ENCODE measurements at places on chromosomes 13 and 19. TPM values are rescaled to one million over a fixed set of nuclear protein-coding genes. Genes with fewer than 3 reads are reported as not detected.

- H3K4me3 ChIP-seq, result peak within 1 kb of the TSS; percentile 89
- H3K27me3 ChIP-seq, result peaks cover 3% of the 10 kb centered on the region
- peaks cover 37% of the 10 kb centered on the region for H3K4me1 ChIP-seq
- H3K27ac ChIP-seq, result peak within 1 kb of the TSS; percentile 90
- H3K36me3 ChIP-seq, result peaks cover 17% of the 10 kb centered on the region
Measured at GRCh38 chr19:1269065-1269477, at the start of gene CIRBP. TSS of gene CIRBP (plus strand) at chr19:1269332. CDS start at chr19:1270934, 1,602 bp downstream.

- H3K27me3 ChIP-seq, result no peaks in the 10 kb centered on the region
- no peak overlapping the region for H3K4me3 ChIP-seq
- H3K27ac ChIP-seq, result no peak overlapping the region
- no peak for DNase-seq
- H3K36me3 ChIP-seq, result no peaks in the 10 kb centered on the region
- no peaks in the 10 kb centered on the region for H3K4me1 ChIP-seq
Measured at GRCh38 chr13:86098511-86098910, 299.3 kb upstream of the SLITRK6 start.

GRCh38 chr19:1257475-1258162 lies 9.2 kb downstream of the MIDN start:
- no peak for DNase-seq
- peaks cover 10% of the 10 kb centered on the region for H3K36me3 ChIP-seq
- peak overlapping the region; percentile 96 for H3K27ac ChIP-seq
- H3K4me3 ChIP-seq, result peak overlapping the region; percentile 51

- H3K4me3 ChIP-seq, result no peak overlapping the region
- H3K27ac ChIP-seq, result no peak overlapping the region
- DNase-seq, result no peak
- H3K36me3 ChIP-seq, result no peaks in the 10 kb centered on the region
Measured at GRCh38 chr13:74266861-74267260, 132.7 kb upstream of the KLF12 start.

DNA sequence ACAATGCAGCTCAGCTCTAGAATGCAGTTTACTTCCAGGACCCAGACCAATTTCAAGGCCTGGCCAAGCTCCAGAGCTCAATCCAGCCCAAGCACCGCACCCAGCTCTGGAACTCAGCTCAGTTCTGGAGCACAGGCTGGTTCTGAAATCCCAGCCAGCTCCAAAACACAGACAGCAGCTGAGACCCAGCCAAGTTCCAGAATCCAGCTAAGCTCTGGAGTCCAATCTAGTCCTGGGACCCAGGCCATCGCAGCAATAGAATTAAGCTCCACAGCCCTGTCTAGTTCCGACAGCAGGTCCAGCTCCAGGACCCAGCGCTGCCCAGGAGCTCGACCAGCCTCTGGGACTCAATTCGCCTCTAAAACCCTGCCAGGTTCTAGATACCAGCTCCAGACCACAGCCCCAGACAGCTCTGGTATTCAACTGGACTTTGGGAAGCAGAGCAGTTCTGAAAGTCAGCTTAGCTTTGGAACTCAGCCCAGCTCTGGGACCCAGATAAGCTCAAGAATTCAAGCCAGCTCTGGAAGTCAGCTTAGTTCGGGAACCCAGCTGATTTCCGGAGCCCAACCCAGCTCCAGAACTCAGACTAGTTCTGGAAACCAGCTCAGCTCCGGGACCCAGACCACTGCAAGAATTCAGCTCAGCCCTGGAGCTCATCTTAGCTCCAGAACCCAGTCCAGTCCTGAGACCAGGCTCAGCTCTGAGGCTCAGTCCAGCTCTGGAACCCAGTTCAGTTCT lies 6.8 kb downstream of the GIPC3 start:
- H3K27ac ChIP-seq, result no peak overlapping the region
- H3K27me3 ChIP-seq, result peaks cover 29% of the 10 kb centered on the region
- no peaks in the 10 kb centered on the region for H3K4me1 ChIP-seq

DNA sequence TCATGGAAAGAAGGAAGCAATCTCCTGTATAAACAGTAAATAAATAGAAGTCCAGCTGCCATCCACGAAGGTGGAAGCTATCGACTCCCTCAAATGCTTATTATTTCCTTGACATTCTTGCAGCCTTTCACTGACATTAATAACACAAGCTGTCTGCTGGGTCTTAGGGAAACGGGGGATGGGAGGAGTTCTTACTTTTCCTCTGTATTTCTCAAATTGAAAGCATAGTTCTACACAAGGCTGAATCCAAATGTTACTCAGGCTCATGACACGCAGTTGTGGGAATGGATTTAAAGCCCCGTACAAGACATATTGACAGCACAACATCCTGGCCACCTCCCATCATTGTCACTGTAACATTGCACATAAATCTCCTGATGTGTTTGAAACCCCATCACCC lies 4.0 kb downstream of the SERPINE3 start:
- H3K4me3 ChIP-seq, result no peak overlapping the region
- DNase-seq, result no peak
- H3K4me1 ChIP-seq, result peaks cover 7% of the 10 kb centered on the region
- no peak overlapping the region for H3K27ac ChIP-seq

DNA sequence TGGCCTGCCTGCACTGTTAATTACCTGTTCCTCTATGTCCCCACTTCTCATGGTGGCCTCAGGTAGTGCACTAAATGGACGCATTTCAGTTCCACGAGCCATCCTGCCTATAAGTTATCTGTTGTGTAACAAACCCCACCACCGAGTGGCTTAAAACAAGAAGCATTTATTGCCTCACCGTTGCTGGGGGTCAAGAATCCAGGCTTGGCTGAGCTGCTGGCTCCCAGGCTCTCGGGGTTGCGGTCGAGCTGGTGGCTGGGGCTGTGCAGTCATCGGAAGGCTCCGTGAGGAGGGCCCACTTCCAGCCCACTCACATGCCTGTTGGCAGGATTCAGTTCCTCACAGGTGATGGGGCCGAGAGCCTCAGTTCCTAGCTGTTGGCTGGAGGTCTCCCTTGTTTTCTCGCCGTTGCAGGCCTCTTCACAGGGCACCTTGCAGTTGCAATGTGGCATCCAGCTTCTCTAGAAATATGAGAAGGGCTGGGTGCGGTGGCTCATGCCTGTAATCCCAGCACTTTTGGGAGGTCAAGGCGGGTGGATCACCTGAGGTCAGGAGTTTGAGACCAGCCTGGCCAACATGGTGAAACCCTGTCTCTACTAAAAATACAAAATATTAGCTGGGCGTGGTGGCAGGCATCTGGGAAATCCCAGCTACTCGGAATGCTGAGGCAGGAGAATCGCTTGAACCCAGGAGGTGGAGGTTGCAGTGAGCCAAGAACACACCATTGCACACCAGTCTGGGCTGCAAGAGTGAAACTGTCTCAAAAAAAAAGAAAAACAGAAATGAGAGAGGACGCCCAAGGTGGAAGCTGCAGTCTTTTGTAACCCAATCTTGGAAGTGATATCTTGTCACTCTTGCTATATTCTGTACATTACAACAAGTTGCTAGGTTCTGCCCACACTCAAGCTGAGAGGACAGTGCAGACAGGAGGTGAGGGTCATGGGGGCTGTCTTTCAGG lies 6.5 kb upstream of the PTOV1 start:
- H3K4me1 ChIP-seq, result no peaks in the 10 kb centered on the region
- no peak overlapping the region for H3K27ac ChIP-seq
- peaks cover 13% of the 10 kb centered on the region for H3K36me3 ChIP-seq

The ZNF784 gene
- total RNA-seq, result 9.4 TPM

The C13orf42 gene
- total RNA-seq, result not detected
